ENCODE measurements at places on chromosomes 4 and X.
A peak's percentile ranks its signal among the peaks of the same experiment; 100 is the strongest.

GRCh38 chr4:106497271-106497670, 128.7 kb upstream of the GIMD1 start:
- peak; percentile 12 for DNase-seq

DNA sequence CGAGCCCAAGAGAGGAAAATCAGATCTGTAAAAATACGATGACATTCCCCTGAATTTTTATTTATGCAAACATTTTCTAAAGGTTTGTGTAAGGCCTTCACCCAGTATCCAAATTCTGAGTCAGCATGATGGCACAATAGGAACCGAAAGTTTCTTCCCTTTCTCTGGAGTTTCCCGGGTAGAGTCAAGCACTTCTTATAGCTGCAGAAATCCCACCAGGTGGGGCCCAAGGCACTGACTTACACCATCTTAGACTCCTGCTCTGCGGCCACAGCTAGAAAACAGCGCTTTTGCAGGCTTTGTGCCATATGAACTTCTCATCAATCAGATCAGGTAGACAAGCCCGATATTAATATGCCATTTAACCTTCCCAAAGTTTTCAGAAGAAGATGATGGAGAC, 13.4 kb downstream of the LEF1 start:
- no peak for DNase-seq

DNA sequence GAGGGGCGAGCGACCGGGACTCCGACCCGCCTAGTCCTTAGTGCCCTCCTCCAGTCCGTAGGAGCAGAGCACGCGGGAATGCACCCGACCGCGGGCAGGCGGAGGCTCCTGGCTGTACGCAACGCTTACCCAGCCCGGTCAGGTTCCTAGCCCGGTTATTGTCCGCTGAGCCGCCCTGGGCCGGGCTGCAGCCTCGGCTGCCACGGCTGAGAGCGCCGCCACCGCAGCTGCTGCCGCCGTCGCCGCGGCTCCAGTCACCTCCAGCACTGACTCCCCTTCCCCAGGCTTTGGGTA, at the start of gene AMER1:
Gene AMER1, minus strand, starts transcription at position 268 of the 294 bp plus-strand sequence. CDS start 12,422 bp downstream, outside the sequence.
- no peak for DNase-seq

- DNase-seq, result peak; percentile 22
Measured at GRCh38 chrX:111445485-111445884, 33.5 kb upstream of the DCX start.

DNA sequence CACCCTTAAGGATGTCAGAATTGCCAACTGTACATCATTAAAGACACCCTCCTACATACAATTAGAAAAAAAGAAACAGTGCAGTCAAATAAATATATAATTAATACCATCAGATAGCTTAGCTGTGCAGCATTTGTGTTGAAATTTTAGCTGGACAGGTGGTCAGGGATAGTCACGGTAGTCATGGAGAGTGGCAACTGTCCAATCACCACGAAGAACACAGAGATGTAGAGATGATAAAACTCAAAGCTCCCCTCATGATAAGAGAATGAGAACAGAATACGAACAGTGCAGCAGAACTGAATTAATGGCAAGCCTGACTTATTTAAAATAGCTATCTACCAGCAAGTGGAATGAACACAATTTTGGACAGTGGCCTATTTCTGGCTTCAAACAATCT, 27.2 kb downstream of the SLC39A8 start:
- no peak for DNase-seq

All from EH (cell line).